ENCODE measurements at places on chromosomes 7 and 10. TPM values are rescaled to one million over a fixed set of nuclear protein-coding genes. Genes with fewer than 3 reads are reported as not detected.

The BICC1 gene
- 15.6 TPM for total RNA-seq

The GOLGA7B gene
- total RNA-seq, result not detected

The EPHA1 gene
- 1.2 TPM for total RNA-seq

The C10orf90 gene
- not detected for total RNA-seq

The DYNC1I1 gene
- total RNA-seq, result not detected

The SLC16A12 gene
- 0.09 TPM for total RNA-seq

The PBLD gene
- 5.6 TPM for total RNA-seq

The CCDC172 gene
- total RNA-seq, result not detected

The CPA2 gene
- total RNA-seq, result not detected

The ZSCAN25 gene
- total RNA-seq, result 20.9 TPM

The HHEX gene
- 0.19 TPM for total RNA-seq

The ADCY1 gene
- total RNA-seq, result 0.61 TPM

The SERPINE1 gene
- total RNA-seq, result 56.7 TPM

The GPR158 gene
- not detected for total RNA-seq
